ENCODE measurements at places on chromosomes 1 and 21. TPM values are rescaled to one million over a fixed set of nuclear protein-coding genes. Genes with fewer than 3 reads are reported as not detected.

Gene OVAAL
- total RNA-seq, result not detected

Gene LAMB3
- 23.2 TPM for total RNA-seq

Gene EXTL1
- total RNA-seq, result not detected

Gene MATN1
- not detected for total RNA-seq

Gene CSDE1
- 138 TPM for total RNA-seq

Gene ELAVL4
- total RNA-seq, result not detected

Gene CCDC17
- total RNA-seq, result 0.19 TPM

Gene PTAFR
- total RNA-seq, result 0.34 TPM

Gene BCL2L15
- 0.86 TPM for total RNA-seq

Gene IRF6
- total RNA-seq, result 0.05 TPM

Gene TSPAN2
- total RNA-seq, result 1.4 TPM

Gene CXADR
- 12.1 TPM for total RNA-seq

Gene MAEL
- total RNA-seq, result not detected

Gene WDR26
- total RNA-seq, result 34.5 TPM

Gene MMP23B
- total RNA-seq, result 1.5 TPM

Gene LCE1F
- not detected for total RNA-seq

Gene RCSD1
- not detected for total RNA-seq

Gene VCAM1
- not detected for total RNA-seq

Gene SYNC
- total RNA-seq, result 13.9 TPM

Gene CAMSAP2
- total RNA-seq, result 15.3 TPM

Gene C1orf167
- not detected for total RNA-seq

Gene TTC22
- total RNA-seq, result not detected

Gene VTCN1
- total RNA-seq, result not detected

Gene COP1
- 33.0 TPM for total RNA-seq

Gene GBP1
- 0.22 TPM for total RNA-seq

Gene ZYG11A
- total RNA-seq, result 2.9 TPM

Gene PGLYRP4
- not detected for total RNA-seq

Gene ITLN2
- 0.14 TPM for total RNA-seq

Gene KRTAP19-3
- not detected for total RNA-seq

Gene KLHDC9
- total RNA-seq, result 2.2 TPM

Gene ATXN7L2
- total RNA-seq, result 2.7 TPM

Gene ETNK2
- total RNA-seq, result 8.1 TPM

Gene KCNN3
- 0.01 TPM for total RNA-seq

Gene PRAMEF9
- total RNA-seq, result not detected

Gene B3GALNT2
- total RNA-seq, result 18.4 TPM

Gene MASP2
- total RNA-seq, result 0.33 TPM

Gene FOXD2
- 0.54 TPM for total RNA-seq

Gene NCF2
- 3.3 TPM for total RNA-seq

Gene OR2T29
- not detected for total RNA-seq

Gene OR2T33
- total RNA-seq, result not detected

Gene KCNK1
- total RNA-seq, result 21.2 TPM

Gene DRAXIN
- total RNA-seq, result 0.05 TPM

Gene PLA2G2C
- total RNA-seq, result not detected

Gene PODN
- not detected for total RNA-seq

Gene F11R
- total RNA-seq, result 45.7 TPM

Gene SYPL2
- 0.13 TPM for total RNA-seq

Gene AUNIP
- 8.5 TPM for total RNA-seq

Gene KIF2C
- total RNA-seq, result 37.9 TPM

Gene AMY2B
- 0.48 TPM for total RNA-seq

Gene SEMA4A
- total RNA-seq, result 0.42 TPM

Gene FAM72C
- total RNA-seq, result 6.9 TPM

Gene C1orf56
- total RNA-seq, result 4.2 TPM

Gene CHI3L2
- 0.32 TPM for total RNA-seq

Gene USH2A
- not detected for total RNA-seq

Gene SLC44A5
- total RNA-seq, result not detected

Gene LCE2C
- not detected for total RNA-seq

Gene FAM151A
- total RNA-seq, result 0.15 TPM

Measured in A549 treated with ZK216348 at 1 μM for 4 hours (cell line).